ENCODE measurements at places on chromosomes 16 and 17.

DNA sequence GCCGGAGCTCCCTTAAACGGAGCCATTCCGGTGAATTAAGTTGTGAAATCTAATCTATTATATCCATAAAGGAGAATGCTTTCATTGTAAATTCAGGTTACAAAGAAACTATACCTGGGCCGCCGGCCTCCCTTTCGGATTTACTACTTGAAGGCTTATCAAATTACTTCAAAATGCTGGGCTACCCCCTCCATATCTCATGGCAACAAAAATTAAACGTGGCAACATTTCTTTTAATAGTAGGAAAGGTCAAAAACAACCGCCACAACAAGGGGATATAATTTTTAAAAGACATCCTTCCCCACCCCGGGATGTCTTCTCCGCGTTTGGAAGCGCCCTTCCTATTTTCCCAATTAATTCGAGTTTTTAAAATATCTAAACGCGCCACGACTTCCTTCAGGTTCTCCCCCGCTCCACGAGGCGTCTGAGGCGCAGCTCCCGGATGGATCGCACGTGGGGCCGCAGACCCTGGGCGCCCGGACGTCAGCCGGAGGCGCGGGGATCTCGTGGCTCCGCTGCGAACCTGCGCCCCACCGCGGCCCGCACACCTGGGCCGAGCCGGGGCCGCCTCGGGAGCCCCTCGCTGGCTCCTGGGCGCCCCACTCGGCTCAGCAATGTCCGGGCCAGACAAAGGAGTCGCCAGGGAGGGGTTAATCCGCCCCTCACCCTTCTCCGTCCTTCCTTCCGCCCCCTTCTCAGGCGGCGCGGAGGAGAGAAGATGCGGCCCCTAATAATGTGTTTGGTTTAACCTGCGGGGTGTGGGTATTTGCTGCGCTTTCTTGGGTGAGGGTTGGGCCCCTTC, 47.4 kb upstream of the SLC38A10 start:
- peak; percentile 81 for DNase-seq
- peaks cover 39% of the 10 kb centered on the region for H3K4me1 ChIP-seq
- H3K27ac ChIP-seq, result no peak overlapping the region
- no peaks in the 10 kb centered on the region for H3K36me3 ChIP-seq
- H3K27me3 ChIP-seq, result peaks cover 43% of the 10 kb centered on the region

GRCh38 chr17:38533866-38534497, 71.8 kb downstream of the SRCIN1 start:
- H3K27me3 ChIP-seq, result no peaks in the 10 kb centered on the region
- H3K4me1 ChIP-seq, result peaks cover 61% of the 10 kb centered on the region
- no peak overlapping the region for H3K4me3 ChIP-seq

GRCh38 chr17:50536683-50537646, 4.4 kb downstream of the EPN3 start:
- H3K27me3 ChIP-seq, result peaks cover 44% of the 10 kb centered on the region
- DNase-seq, result no peak
- H3K36me3 ChIP-seq, result no peaks in the 10 kb centered on the region
- peaks cover 29% of the 10 kb centered on the region for H3K4me1 ChIP-seq

GRCh38 chr17:13759518-13760335, 158.0 kb upstream of the HS3ST3A1 start:
- H3K4me1 ChIP-seq, result no peaks in the 10 kb centered on the region
- H3K4me3 ChIP-seq, result no peak overlapping the region
- H3K36me3 ChIP-seq, result no peaks in the 10 kb centered on the region
- H3K27me3 ChIP-seq, result no peaks in the 10 kb centered on the region

DNA sequence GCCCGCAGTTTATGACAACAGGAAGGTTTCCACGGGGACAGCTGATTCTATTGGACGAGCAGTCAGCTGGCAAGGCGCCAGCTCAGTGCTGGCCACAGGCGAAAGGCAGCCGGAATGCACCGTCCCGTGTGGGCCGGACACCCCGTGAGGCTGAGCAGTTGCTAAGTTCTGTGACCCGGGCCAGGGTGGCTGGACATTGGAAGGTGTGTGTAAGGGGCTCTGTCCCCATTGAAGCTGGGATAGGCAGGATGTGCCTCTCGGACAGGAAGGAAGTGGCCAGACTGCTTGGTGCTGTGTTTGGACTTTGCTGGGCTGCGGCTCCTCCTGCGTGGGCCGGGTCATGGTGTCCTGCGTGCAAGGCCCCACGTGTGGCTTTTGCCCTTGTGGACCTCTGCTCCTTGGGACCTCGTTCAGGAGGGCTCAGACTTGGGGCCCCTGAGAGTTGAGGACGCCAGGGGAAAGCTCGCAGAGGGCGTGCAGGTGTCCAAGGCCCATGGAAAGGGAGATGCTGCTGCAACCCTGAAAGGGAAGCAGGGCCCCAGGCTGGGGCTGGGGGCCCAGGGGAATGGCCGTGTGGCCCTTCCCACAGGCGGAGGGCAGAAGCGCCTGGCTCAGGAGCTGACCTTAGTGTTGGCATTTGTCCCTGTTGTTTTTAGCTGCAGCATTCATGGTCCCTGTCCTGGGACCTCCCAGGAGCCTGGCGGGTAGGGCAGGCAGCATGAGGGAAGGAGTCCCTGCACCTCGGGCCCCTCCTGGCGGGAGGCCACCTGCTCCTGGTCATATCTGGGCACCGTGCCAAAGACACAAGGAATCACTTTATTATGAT, 10.0 kb downstream of the BAIAP2 start:
- DNase-seq, result no peak
- H3K4me1 ChIP-seq, result peaks cover 27% of the 10 kb centered on the region
- no peaks in the 10 kb centered on the region for H3K36me3 ChIP-seq
- no peak overlapping the region for H3K27ac ChIP-seq
- no peak overlapping the region for H3K4me3 ChIP-seq

DNA sequence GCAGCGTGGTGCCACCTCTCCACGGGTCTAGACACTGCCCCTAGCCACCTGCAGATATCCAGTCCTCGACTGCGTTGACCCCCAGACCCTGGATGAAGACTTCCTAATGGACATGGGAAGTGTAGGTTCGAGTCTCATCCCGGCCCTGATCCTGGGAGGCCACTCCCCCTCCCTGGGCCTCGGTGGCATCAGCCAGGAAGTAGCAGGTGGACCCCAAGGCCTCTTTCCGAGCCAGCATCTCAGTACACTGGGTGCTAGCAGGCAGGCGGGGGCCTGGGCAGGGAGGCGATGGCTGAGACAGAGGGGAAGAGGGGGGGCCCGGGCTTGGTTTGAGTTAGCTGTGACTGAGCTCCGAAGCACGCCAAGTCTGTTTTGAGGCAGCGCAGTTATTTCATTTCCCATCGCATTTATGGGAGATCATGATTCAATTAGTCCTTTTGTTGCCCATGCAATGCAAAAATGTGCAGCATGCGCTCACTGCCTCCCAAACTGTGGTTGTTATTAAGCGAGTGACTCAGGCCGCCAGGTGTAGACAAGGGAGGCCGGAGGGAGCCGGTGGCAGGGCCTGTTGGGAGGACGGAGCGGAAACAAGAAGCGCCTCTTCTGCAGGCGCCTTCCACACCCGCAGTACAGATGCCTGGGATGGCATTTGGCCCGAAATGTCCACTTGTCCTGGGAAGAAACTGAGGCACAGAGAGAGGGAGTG, 25.3 kb upstream of the ZNF469 start:
- no peaks in the 10 kb centered on the region for H3K27me3 ChIP-seq
- H3K4me1 ChIP-seq, result no peaks in the 10 kb centered on the region
- no peak overlapping the region for H3K27ac ChIP-seq
- H3K36me3 ChIP-seq, result no peaks in the 10 kb centered on the region
- DNase-seq, result no peak
- no peak overlapping the region for H3K4me3 ChIP-seq

GRCh38 chr17:43360376-43360738, 38.4 kb upstream of the ARL4D start:
- H3K27ac ChIP-seq, result peak overlapping the region; percentile 100
- H3K27me3 ChIP-seq, result no peaks in the 10 kb centered on the region
- no peak for DNase-seq
- H3K4me1 ChIP-seq, result no peaks in the 10 kb centered on the region

GRCh38 chr17:83137523-83137922, 58.1 kb downstream of the METRNL start:
- no peak overlapping the region for H3K27ac ChIP-seq
- H3K36me3 ChIP-seq, result no peaks in the 10 kb centered on the region
- no peaks in the 10 kb centered on the region for H3K4me1 ChIP-seq
- no peak overlapping the region for H3K4me3 ChIP-seq
- no peaks in the 10 kb centered on the region for H3K27me3 ChIP-seq
- DNase-seq, result no peak

- no peaks in the 10 kb centered on the region for H3K27me3 ChIP-seq
- H3K36me3 ChIP-seq, result no peaks in the 10 kb centered on the region
- H3K4me1 ChIP-seq, result peaks cover 9% of the 10 kb centered on the region
- DNase-seq, result no peak
- no peak overlapping the region for H3K27ac ChIP-seq
Measured at GRCh38 chr17:29235904-29236303, 10.8 kb upstream of the CRYBA1 start.

GRCh38 chr16:57225978-57226377, 19.1 kb upstream of the ARL2BP start:
- no peak overlapping the region for H3K27ac ChIP-seq
- no peak for DNase-seq
- H3K36me3 ChIP-seq, result peaks cover 17% of the 10 kb centered on the region
- H3K27me3 ChIP-seq, result no peaks in the 10 kb centered on the region
- H3K4me1 ChIP-seq, result no peaks in the 10 kb centered on the region

DNA sequence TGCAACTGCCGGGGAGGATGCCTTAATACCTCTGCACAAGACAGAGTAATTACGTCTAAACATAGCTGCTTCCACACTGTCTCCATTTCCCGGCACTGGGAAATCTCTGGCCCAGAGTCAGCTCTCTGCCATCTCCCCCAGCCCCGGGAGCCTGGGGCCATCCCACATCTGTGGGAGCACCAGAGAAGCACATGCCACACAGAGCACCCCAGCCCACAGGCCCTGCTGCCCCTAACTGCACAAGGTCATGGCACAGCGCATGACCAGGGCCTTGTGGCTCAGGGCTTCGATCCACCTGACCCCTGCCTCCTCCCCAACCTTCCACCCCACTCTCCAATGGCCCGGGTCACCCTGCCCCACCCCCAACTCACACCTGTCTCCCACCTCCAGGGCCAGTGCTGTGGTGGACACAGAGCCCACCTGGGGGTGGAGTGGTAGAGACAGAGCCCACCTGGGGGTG, 36.6 kb upstream of the RBFOX3 start:
- no peak for DNase-seq
- H3K36me3 ChIP-seq, result no peaks in the 10 kb centered on the region

DNA sequence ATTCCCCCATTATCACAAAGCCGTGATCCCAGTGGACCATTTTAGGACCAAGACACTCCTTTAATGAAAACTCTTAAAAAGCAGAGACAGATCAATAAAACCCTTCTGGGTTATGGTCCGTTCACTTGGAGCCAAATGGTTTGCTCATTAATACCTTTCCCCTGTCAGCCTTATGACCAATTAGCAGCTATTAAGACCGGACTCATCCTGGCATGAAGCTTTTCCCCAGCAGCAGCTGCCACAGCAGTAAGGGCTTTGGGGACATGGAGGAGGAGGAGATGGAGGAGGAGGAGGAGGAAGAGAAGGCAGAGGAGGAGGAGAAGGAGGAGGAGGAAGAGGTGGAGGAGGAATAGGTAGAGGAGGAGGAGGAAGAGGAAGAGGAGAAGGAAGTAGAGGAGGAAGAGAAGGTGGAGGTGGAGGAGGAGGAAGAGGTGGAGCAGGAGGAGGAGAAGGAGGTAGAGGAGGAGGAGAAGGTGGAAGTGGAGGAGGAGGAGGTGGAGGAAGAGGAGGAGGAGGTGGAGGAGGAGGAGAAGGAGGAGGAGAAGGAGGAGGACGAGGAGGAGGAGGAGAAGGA, 50.1 kb upstream of the IRX3 start:
- no peak for DNase-seq
- no peak overlapping the region for H3K27ac ChIP-seq
- no peak overlapping the region for H3K4me3 ChIP-seq
- no peaks in the 10 kb centered on the region for H3K27me3 ChIP-seq

GRCh38 chr17:22435231-22435974, 743.1 kb downstream of the KCNJ18 start:
- no peaks in the 10 kb centered on the region for H3K4me1 ChIP-seq
- no peak for DNase-seq
- H3K27ac ChIP-seq, result no peak overlapping the region
- H3K36me3 ChIP-seq, result no peaks in the 10 kb centered on the region
- no peaks in the 10 kb centered on the region for H3K27me3 ChIP-seq
- H3K4me3 ChIP-seq, result no peak overlapping the region

GRCh38 chr17:7988750-7989178, 13.7 kb upstream of the GUCY2D start:
- peaks cover 20% of the 10 kb centered on the region for H3K27me3 ChIP-seq
- H3K36me3 ChIP-seq, result no peaks in the 10 kb centered on the region
- no peak overlapping the region for H3K27ac ChIP-seq
- no peak overlapping the region for H3K4me3 ChIP-seq
- H3K4me1 ChIP-seq, result no peaks in the 10 kb centered on the region

DNA sequence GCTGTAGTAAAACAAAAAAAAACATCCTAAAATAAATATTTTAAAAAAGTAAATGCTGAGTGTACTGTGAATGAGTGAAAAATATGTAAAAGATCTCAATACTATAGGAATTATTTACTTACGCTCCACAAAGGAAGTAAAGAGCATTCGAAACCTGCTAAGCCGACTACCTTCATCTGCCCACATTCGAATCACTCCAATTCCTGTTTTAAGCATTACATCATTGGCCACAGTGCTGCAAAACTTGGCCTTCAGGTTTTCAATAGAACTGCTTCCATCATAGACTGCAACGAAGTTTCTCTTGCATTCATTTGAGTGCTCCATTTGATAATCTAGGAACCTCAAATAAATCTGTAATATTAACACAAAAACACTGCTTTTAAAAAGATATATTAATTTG, 34.4 kb downstream of the NETO2 start:
- no peaks in the 10 kb centered on the region for H3K27me3 ChIP-seq
- H3K27ac ChIP-seq, result no peak overlapping the region
- H3K36me3 ChIP-seq, result peaks cover 6% of the 10 kb centered on the region
- H3K4me3 ChIP-seq, result no peak overlapping the region
- no peaks in the 10 kb centered on the region for H3K4me1 ChIP-seq
